Renal cortical epithelial cell (primary cell): ENCODE measurements at places on chromosomes 3 and 15. TPM values are rescaled to one million over a fixed set of nuclear protein-coding genes. Genes with fewer than 3 reads are reported as not detected.

ZNF660 gene
- total RNA-seq, result 1.4 and 5.4 TPM in 2 replicates

COL6A5 gene
- under 0.01 TPM in 1 of 2 replicates, not detected in the other for total RNA-seq

- DNase-seq, result no peak
These were observed 103.9 kb upstream of the SLC6A11 start for GRCh38 chr3:10712121-10712520.

DNA sequence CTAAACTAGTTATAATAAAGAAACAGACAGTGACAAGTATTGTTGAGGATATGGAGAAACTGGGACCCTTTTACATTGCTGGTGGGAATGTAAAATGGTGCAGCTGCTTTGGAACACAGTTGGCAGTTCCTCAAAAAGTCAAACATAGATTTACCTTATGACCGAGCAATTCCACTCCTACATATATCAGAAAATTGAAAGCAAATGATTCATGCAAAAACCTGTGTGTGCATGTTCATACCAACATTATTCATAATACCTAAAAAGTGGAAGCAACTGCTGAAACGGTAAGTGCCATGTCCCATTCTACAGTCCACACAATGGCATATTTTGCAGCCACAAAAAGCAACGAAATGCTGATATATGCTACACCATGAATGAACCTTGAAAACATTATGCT lies 12.2 kb upstream of the SEC61A1 start:
- DNase-seq, result no peak

DNA sequence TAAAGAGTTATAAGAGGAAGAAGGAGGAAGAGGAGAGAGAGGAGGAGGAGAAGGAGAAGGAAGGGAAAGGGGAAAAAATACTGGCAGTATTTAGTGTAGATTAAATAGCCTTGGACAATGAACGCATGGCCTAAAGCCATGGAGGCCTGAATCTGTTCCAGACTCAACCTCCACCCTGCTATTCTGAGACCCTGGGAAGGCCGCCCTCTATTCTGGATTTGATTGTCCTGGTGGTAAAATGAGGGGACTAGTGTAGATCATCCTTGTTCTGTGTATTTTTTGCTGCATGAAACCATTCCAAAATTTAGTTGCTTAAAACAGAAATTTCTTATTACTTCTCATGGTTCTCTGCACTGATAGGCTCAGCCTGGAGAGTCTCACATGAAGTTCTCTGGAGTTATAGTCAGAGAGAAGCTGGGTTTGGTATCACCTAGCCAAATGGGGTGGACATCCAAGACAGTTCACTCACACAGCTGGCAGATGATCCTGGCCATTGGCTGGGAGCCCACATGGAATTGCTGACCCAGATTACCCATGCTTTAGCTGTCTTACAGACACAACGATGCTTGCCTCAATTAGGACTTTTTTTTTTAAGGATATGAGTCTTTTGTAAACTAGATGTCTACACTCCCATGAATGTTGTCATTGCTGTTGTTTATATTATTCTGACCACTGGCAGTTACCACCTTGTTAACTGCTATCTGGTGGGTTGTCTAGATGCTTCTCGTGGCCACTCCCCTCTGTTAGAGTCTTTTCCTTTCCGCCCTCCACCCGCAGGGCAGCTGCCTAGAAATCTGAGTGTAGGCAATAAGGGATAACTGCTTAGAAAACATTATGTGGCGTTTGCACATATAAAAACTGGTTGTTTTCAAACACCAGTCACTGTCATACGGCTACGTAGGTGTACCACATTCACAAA lies 149.9 kb downstream of the SST start:
- DNase-seq, result no peak

DNA sequence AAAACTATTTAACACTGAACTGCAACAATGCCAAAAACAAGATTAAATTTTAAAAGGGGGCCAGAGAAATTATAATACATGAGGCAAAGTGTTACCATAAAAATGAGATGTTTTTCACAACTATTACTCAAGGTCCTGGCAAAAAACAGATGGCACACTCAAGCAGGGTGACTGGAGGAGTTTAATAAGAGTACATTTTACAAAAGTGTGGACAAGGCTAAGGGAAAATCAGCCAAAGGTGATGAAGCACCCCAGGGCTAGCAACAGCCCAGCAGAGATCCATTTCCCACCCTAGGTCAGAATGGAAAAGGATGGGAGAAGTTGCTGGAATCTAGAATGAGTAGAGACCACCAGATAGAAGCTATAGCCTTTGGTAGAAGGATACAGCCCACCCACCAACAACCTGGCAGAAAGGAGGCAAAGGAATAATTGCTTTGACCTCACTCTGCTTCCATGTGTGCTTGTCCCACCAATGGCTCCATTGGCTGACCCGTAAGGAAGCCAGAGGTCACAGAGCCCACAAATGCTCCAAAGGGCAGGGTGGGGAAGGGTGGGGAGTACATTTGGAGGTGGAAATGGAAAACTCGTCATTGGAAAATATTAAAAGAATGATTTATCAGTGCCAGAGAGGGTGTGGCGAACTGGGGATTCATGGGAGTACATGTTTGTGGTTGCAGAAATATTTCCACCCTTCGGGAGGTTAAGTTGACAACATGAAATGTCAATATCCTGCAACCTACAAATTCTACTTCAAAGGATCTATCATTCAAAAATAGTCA lies 161.0 kb upstream of the UBE2E2 start:
- no peak for DNase-seq

DNA sequence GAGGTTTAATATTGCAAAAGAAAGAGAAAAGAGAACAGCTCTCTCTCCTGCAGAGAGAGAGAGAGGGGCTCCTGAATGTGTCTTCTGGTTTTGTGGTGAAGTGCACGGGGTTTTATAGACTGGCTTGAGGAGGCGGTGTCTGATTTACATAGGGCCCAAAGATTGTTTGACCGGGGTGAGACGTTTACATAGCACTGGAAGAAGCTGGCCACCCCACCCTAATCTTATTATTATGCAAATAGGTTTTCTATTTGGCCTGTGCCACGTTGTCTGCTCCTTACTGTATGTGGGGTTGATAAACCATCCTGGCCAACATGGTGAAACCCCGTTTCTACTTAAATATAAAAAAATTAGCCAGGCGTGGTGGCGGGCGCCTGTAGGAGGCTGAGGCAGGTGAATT lies 268.6 kb downstream of the SV2B start:
- no peak for DNase-seq

DNA sequence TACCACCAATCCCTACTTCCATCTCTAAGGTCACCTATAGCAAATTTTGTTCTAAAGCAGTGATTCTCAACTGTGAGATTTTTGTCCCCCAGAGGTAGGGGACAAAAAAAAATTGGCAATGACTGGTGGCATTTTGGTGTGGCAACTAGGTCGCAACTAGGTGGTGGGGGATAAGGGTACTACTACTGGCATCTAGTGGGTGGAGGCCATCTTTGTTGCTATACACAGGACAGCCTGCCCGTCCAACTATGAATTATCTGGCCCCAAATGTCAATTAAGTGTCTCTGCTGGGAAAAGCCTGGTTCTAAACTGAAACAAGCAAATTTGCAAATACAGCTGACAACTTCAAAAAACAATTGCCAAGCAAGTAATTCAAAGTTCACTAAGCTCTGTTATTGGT lies 1.4 kb downstream of the MTMR10 start:
- no peak for DNase-seq
